Stimulated activated memory B cell treated with anti-CD40 and anti-IgM and Interleukin-4, amounts not matched to agents 10 μg/mL and 1 μg/mL and 100 μg/mL, for 72 hours (primary cell): ENCODE measurements at places on chromosomes 4 and X.

GRCh38 chr4:173530326-173531085, 477 bp upstream of the HAND2 start:
- ATAC-seq = no peak

DNA sequence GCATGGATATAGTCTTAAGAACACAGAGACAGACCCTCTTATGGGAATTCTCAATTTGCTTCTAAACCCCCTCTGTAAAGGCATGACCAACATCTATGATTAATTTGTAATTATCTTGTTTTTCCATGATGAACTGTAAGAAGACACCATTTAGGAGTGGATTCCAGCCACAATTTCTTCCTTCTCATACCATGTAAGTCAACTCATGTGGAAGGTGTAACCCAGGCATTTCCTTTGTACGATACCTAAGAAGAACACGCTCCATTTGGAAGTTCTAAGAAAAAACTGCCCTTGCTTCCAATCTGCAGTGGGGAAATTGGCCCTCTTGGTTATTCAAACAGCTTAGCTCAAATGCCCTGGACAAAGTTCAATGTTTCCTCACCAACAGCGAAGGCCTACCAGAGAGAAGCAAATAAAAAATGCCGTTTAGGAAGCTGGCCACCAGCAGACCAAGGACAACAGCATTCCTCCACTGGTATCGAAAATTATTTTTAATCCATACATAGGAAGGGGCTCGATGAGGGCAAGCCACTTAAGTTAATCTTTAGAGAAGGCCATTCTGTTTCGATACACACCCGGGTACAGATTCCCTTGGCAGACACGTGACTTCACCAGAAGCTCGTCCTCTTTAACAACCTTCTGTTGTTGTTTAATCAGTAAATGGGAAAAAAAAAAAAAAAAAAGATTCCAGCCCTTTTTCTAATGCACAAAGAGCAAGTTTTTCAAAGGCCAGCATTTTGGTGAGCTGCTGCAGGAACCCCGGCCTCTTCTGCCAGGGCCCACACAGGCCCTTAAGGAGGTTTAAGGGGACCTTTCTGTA, 2.6 kb downstream of the DHRSX start:
- no peak for ATAC-seq

- no peak for ATAC-seq
These were observed 51.3 kb downstream of the RGS12 start for GRCh38 chr4:3344104-3344503.

DNA sequence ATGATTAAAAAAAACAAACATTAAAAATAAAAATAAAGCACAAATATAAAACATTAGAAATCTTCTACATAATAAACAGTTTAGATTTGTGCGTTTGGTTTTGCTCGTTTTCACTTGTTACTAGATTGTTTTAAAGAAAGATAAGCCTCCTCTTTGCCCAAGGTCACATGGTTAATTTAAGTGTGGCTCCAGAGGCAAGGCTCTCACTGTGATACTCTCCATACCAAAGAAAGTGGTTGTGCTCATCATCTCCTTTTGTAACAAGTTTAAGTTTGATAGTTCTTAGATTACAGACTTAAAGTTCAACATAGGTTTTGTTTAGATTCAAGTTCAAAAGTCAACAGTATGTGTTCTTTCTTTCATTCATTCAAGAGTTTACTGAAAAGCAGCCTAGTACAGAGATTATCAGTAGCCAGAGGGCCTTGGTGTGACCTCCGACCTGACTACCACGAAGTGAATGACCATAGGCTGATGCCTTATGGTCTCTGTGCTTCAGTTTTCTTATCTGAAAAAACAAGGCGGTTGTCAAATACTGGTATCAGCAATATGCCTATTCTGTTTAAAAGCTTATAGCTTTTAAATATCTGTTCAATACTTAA, 133.2 kb downstream of the ZAR1 start:
- no peak for ATAC-seq

- ATAC-seq = no peak
These were observed 50.1 kb upstream of the NSUN7 start for GRCh38 chr4:40699648-40700047.

DNA sequence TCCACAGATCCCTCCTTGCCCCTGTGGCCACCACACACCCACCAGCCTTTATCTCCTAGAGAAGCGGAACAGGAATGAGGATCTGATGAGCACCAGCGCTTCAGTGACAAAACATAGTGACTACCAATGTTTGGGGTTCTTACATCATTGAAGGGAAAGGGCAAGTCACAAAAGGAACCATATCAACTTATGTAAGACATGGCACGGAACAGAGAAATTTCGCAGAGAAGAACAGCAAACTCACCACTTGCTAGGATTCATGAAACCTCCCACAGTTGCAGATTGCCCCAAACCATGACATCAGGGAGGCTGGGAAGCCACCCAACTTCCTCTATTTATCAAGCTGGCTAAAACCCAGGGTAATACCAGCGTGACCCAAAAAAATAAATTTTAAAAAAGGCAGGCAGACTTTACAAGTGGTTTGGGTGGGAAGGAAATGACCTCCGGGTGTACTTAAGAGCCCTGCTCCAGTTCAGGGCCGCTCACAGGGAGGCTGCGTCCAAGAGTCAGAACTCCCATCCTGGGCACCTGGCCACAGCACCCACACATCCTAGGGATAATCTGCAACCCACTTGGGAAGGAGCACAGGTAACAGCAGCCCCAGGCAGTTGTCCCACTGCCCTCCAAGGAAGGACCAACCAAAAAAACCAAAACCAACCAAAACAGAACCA, 36.0 kb downstream of the ADGRG2 start:
- no peak for ATAC-seq

DNA sequence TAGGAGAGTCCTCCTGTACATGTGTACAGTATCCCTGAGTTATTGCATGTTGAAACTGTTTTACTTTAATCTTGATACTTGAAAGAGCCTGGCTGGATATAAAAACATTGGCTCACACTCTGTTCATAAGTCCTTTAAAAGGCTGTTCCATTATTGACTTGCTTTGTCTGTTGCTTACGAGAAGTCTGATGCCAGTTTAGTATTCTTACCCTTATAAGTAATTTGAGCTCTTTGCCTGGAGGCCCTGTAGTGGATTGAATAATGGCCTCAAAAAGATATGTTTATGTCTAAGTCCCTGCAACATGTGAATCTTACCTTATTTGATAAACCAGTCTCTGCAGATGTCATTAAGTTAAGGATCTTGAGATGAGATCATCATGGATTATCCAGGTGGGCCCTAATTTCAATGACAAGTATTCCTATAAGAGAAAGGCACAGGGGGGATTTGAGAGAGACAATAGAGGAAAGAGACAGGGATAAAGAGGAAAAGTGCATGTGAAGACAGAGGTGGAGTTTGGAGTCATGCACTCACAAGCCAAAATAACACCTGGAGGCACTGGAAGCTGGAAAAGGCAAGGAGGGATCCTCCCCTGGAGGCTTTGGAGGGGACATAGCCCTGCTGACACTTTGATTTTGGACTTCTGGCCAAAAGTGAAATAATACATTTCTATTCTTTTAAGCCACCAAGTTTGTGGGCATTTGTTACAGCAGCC, 98.1 kb downstream of the IRF2 start:
- no peak for ATAC-seq

DNA sequence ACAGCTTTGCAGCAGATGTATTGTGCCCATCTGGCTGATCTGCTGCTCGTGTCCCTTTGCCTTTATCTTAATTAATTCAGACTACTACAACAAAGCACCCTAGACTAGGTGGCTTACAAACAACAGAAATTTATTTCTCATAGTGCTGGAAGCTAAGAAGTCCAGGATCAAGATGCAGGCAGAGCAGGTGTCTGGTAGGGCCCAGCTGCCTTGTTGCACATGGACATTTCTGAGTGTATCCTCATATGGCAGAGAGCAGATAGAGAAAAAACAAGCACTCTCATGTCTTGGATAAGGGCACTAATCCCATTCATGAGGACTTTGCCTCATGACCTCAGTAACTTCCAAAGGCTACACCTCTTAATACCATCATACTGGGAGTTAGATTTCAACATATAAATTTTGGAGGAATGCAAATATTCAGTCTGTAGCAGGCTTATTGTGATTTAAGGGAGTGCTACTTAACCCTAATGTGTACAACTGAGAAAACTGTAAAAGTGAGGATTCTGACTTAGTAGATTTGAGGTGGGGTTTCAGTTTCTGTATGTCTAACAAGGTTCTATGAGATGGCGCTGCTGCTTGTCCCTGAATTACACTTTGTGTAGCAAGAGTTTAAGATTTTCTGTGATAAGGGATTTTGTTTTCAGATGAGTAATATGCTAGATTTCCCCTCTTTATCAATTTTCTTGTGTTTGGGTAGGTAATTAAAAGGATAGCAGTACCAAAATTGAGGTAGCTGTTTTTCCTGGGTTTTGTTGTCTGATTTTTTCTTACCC, 473.2 kb upstream of the TECRL start:
- no peak for ATAC-seq

DNA sequence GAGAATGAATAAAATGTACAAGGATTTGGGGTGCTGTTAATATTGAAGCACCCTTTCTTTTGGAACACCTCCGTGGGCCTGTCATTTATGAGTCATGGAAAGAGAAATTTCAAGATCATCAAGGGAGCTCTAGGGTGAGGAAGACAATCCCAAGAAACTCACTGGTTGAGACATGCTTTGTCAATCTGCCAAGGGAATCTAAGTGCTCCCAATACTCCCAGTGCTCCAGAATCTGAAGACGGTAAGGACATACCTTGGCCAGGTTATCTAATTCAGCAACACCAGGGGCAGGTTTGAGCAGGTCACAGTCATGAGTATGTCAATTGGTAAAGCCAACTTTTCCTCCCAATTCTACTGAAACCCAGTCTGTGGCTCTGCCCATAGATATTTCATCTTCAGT, 556.4 kb upstream of the CPEB2 start:
- ATAC-seq = no peak

DNA sequence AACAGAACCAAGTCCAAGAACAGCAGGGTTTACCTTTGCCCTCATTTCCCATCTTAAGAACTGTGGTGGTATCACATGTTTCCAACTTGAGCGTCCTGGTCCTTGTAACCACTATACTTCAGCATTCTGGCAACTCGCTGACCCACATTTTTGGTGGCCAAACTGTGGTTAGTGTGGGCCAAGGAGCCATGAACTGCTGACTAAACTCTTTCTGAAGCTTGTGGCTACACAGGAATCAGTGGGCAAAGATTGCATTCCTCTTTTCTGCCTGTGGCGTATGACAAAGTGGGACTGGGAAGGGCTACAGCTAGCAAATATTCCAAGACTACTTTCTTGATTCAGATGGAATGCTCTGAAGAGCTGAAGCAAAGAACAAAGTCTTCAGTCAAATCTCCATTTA, 106.3 kb upstream of the MID1 start:
- no peak for ATAC-seq

- ATAC-seq = no peak
These were observed 67.0 kb downstream of the TNIP2 start for GRCh38 chr4:2689114-2689513.

DNA sequence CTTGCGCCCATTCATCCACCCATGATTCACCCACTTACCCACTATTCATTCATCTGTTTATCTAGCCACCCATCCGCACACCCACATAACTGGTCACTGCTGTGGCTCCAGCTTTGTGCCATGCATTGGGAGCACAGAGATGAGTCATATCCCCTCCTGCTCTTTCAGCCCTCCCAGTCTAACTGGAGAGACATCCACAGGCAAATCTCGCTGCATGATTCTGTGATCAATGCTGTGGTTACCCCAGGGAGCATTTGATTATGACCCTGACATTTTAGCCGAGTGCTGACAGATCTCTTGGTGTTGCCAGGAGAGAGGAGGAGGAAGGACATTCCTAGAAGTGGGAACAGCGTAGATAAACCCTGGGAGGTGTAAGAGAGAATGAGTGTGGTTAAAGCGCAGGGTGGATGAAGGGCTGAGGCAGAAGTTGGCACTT, 10.4 kb upstream of the PORCN start:
- no peak for ATAC-seq

DNA sequence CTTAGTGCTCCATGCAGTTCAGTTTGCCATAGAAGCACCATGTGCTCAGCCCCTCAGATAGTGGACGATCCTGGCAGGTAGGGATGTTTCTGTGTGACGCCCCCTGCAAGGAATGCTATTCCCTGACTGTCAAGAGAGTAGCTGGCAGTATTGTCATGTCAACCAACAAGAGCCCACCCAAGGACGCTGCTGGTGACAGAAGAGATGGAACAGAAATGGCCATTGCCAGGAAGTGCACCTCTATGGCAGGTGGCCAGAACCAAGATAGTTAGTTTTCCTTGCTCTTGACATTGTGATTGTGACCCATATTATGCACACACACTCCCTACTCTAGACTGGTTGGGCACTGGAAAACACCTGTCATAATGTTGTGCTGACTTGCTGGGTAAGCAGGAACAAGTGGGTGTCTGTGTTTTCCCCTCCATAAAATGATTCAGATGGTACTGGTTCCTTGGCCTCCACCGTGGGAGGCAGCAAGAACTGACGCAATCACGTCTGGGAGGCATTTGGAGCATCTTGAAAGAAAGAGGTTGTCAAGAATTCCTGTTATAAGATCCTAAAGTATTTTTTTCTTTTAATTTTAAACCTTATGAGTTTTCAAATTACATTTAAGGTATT, 507.9 kb downstream of the MID1IP1 start:
- peak; percentile 89 for ATAC-seq

DNA sequence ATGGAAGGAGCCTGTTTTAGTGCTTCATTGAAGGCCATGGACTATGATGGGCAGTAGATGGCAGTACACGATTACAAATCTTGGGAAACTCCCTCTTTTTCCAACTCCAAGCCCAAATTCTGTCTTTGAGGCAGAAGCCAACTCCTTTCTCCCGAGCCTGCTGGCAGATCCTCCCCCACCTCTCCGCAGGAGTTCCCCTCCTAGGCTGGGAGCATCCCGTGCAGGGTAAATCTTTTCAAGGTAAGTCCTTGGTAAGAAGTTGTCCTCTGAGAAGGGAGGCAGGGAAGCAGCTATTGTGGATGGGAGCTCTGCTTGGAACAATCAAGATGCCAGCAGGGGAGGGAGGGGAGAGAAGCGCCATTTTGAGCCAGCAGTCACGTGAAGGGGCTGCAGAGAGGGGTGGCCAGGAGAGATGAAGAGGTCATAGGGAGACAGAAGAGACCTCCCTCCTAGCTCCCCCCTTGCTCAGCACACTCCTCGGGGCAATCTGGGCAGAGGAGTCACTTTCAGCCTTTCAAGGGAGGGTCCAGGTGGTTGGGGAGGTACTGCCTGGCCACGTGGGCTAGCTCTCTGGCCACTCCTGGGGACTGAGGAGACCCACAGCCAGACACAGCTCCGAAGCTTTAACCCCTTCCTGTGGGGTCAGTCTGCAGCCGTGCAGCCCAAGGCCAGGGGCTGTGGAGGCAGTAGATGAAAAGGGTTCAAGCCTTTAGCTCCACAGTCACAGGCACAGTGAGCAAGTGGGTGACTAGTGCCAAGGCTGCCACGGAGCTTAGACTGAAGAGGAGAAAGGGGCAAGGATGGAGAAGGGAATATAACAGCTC, 9.6 kb downstream of the CC2D2A start:
- no peak for ATAC-seq

GRCh38 chrX:148540671-148541583, 40.5 kb downstream of the AFF2 start:
- ATAC-seq = no peak

DNA sequence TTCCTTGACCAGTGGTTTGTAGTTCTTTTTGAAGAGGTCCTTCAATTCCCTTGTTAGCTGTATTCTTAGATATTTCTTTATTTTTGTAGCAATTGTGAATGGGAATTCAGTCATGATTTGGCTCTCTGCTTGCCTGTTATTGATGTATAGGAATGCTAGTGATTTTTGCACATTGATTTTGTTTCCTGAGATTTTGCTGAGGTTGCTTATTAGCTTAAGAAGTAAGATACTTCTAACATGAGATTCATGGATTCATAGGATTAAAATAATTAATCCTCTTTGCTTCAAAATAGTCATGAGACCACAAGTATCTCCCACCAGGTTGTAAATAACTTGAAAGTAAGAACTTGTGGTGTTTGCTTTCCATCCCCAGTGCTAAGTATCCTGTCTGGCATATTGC, 308.9 kb downstream of the DTHD1 start:
- ATAC-seq = no peak

GRCh38 chr4:4416981-4417380, 30.1 kb downstream of the NSG1 start:
- ATAC-seq = no peak
